Suppressor macrophage (primary cell): ENCODE measurements at places on chromosomes 4 and X.
A peak's percentile ranks its signal among the peaks of the same experiment; 100 is the strongest.

DNA sequence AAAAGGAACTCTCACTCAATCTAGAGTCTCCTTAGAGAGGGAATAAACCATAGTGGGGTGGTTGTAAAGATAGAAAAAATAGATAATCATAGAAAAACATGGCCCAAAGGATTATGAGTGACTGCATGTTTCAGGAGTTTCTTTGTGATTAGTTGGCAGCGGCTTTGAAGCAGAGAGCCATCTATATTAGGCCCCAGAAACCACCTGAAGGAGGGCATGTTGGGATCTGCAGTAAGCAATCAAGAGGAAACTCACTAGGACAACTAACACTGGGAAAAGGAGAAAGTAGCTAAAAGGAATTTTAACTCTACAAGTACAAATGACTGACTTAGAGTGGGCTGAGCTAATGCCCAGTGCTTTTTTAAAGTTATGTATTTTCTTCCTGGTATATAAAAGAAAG lies 269.2 kb upstream of the NRK start:
- no peak for DNase-seq

DNA sequence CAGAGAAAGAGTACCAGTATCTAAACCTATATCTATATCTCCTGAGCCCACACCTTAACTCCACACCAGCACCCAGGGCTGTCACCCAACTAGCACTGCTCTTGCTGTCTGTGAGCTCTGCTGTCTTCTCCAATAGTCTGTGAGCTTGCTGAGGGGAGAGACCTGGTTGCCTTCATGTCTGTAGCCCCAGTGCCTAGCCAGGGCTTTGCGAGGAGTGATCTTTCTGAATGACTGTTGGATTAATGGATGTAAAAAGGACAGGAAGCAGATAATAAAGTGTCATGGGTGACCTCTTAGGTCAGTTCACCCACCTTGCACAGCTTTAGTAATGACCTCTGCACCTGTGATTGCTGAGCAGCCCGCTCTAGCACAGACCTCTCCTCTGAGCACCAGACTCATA lies 30.5 kb downstream of the CNGA2 start:
- no peak for DNase-seq

- DNase-seq = peak; percentile 15
These were observed 600 bp downstream of the BEX4 start for GRCh38 chrX:103215425-103215991.

DNA sequence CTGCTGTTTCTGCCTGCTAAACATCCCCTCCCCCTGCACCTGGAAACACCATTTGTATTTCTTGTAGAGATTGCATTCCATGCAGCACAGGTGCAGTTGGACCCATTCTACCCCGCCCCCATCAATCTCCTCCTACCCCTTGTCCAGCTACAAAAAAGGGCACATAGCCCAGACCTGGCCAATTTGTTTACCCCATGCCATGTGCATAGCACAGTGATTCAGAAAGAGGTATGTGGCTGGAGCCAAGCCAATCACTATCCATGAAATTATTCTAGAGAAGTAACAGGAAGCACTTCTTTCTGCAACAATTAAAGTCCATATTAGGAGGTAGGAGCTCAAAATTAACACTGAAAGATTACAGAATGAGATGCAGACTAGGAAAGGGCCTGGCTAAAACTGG lies 20.2 kb upstream of the TMEM184C start:
- no peak for DNase-seq

- no peak for DNase-seq
These were observed 497.5 kb downstream of the INPP4B start for GRCh38 chr4:142348613-142349021.

DNA sequence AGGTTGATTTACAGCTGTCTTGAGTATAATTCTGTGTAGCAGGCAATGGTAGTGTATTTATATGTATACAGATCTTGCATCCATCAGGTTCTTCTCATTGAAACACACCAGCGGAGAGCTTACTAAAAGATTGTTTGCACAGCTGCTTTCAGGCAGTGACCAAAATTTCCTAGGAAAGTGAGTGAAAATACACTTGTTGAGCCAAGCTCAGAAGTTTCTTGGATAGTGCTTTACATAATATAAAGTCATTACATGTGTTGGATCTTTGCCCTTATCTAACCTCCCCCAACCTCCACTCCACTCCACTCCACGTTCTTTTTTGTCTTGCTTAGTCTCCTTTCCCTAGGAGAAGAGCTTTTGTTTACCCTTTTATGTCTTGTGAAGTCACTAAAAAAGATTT lies 34.1 kb downstream of the CNKSR2 start:
- DNase-seq = no peak

- peak; percentile 24 for DNase-seq
These were observed 43.8 kb upstream of the WDR1 start for GRCh38 chr4:10160281-10160856.

GRCh38 chr4:128287871-128288688 lies 467 bp upstream of the PGRMC2 start:
- peak; percentile 99 for DNase-seq

DNA sequence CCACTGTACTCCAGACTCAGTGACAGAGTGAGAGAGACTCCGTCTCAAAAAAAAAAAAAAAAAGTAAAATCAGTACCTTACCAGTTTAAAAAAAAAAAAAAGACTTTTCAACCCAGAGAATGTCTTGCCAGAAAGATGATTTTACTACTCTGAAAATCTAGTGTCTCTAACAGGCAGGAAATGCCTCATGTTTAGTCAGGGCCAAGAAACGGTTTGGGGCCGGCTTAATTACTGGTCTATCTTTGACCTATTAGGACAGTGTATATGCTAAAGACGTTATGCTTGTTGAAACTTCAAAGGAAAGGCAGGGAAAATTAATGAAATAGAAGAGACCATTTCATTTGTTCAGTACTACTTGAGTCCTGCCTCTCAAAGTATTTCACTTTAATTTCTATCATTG lies 9.9 kb downstream of the BEND4 start:
- DNase-seq = no peak

DNA sequence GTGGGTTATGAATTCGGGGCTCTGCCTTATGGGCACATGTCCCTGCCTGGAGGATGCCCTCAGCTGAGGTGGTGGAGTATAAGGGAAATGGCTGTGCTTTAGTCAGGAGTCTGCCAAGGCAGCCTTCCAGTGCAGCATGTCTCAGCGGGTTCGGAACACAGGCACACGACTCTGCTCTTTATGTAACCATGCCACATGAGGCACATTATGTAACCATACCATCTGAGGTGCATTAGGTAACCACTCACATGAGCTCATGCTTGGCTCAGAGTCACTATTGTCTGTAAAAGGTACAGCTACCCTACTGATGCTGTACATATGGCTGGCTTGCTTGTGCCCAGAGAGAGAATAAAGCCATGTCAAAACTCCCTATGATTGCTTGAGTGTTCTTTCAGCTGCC lies 723.6 kb downstream of the TRAM1L1 start:
- DNase-seq = no peak

DNA sequence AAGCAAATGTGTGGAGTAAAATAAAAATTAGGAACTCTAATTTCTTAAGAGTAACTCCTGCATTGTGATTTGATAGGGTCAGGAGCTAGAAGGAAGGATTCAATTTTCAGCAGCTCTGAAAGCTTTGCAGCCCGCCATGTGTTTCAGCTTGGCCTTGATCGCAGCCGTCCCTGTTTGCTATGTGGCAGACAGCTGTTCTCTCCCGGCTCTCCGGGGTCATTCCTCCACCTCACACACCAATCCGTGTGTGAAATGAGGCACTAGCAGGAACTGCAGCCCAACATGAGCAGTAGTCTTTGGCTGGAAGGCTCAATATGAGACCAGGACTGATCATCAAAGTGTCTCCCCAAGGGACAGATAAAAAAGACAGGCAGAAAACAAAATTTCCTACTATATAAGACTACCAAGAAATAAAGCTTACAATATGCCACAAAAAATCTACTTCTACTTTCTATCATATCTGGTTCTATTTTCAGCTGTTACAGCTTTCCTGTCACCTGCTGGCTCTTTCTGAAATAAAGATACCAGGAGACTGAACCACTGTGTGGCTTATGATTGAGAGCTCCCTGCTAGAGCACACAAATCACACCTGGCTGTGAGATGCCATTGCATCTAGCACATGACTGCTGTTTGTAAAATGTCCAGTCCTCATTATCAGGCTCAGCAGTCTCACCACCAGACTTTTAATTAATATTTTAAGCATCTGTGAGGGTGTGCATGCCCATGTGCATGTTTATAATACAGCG lies 44.1 kb upstream of the SEC24B start:
- no peak for DNase-seq

DNA sequence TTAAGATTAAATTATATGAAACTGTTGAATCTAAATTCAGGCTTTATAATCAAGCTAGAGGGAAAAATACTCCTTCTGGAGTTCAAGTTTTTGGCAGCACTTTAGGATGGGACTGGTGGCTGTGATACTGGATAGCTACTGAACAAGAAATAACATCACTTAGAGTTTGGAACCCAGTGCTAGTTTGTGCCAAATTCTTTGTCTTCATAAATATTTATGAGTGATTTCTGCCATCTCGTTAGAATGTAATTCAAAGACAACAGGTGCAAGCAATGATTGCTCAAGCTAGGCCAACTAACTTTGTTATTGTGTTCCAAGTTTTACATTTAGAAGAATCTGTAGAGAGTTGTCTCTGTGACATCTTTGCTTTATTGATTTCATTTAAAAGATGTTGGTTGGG lies 417.9 kb downstream of the FAT4 start:
- DNase-seq = no peak

DNA sequence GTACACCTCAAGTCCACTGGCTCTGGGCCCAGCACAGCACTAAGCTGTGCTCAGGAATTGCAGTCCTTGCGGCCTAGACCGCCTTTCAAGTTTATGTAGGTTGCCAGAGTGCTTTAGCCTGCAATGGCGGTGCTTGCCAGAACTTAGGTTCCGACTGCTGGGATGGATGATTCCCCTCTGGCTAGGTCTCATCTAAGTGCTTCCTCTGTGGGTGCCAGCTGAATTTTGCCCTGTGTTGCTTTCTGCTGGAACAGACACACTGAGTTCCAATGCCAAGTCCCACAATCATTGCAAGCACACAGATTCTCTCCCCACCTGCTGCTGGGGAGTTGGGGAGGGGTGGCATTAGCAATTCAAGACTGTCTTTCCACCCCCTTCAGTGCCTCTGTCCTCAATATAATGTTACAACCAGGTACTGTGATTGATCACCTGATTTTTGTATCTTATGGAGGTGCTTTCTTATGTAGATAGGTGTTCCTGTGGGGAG lies 129.5 kb downstream of the GRID2 start:
- no peak for DNase-seq

- peak; percentile 3 for DNase-seq
These were observed 2.3 kb upstream of the UBA1 start for GRCh38 chrX:47191331-47191730.
